Epithelial cell of alveolus of lung (primary cell): ENCODE measurements at places on chromosomes 11 and 22. TPM values are rescaled to one million over a fixed set of nuclear protein-coding genes. Genes with fewer than 3 reads are reported as not detected.

The ATG13 gene
- 95.4 and 109 TPM in 2 replicates for total RNA-seq

The MFRP gene
- total RNA-seq, result 0.08 TPM in 1 of 2 replicates, not detected in the other

The FAM83F gene
- total RNA-seq, result 1.9 TPM in 1 of 2 replicates, not detected in the other

The CCDC87 gene
- total RNA-seq, result 0.26 TPM in 1 of 2 replicates, not detected in the other

The ROM1 gene
- total RNA-seq, result 2.7 and 11.6 TPM in 2 replicates

The MOGAT2 gene
- total RNA-seq, result not detected in 2 replicates

The CD3E gene
- not detected in 2 replicates for total RNA-seq

The C11orf97 gene
- total RNA-seq, result not detected in 2 replicates

The MAP6 gene
- 0.39 and 0.72 TPM in 2 replicates for total RNA-seq

The TNNT3 gene
- total RNA-seq, result 12.1 TPM in 1 of 2 replicates, not detected in the other

The MISFA gene
- total RNA-seq, result not detected in 2 replicates

The APOL5 gene
- total RNA-seq, result not detected in 2 replicates

The OR10G4 gene
- not detected in 2 replicates for total RNA-seq

The PLA2G3 gene
- 0.08 and 2.3 TPM in 2 replicates for total RNA-seq

The MAJIN gene
- total RNA-seq, result not detected in 2 replicates

The RAB39A gene
- not detected in 2 replicates for total RNA-seq

The OR5A1 gene
- total RNA-seq, result not detected in 2 replicates
